Skeletal muscle cell (primary cell): ENCODE measurements at places on chromosomes 12 and 14.

DNA sequence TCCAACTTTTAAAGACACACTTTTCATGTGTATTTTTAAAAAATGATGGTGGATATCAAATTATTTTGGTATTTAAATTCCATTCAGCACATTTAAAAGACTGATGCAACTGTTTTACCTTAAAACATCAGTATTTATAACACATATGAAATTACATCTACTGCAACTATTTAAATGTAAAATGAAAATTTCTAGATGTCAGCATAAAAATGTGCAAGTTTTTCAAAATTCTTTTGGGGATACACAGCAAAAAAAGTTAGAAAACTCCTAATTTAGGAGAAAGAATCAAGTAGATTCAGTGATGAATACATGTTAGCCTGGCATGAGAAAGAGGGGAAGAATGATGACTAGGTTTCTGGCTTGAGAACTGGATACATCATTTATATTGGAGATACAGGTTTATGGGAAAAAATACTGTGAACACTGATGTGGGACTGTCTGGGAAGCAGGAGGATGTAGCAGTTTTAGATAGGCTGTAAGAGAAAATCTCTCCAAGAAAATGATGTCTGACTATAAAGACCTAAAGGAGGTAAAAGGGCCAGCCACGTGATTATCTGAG, 9.2 kb downstream of the SOS2 start:
- DNase-seq, result no peak

DNA sequence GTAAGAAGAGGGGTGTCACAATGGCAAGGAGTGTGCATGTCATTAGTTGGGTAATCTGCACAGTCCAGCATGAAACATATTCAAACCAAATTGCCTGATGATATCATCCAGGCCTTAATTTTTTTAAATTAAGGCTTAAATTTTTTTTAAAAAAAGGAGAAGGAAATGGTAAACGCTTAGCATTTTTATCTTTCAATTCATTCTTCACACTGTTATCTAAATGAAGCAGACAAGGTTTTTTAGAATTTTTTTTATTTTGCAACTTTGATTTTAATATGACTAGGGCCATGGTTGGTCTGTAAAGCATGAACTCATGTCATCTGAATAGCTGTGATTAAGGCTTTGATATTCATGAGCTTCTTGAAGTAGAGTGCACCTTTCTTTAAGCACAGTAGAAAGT, 362.5 kb downstream of the SYT1 start:
- no peak for DNase-seq

DNA sequence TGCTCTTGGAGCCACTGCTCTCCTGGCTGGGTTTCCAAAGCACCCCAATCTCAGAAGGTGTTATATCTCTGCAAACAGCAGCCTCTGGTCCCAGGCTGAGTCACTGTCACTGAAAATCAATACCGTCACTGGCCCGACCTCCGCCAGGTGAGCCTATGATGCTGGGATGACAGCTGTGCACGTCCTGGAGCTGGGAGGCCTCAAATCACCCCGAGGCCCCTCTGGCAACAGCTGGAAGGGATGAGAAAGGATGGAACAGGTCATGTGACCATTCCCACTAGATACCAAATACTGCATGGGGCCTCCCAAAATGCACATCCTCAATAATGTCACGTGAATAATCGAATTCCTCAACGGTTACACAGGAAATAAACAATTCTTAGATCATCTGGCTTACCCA, 190.8 kb downstream of the TTC7B start:
- DNase-seq, result no peak

GRCh38 chr12:25017336-25017735, 68.4 kb upstream of the BCAT1 start:
- DNase-seq, result no peak

DNA sequence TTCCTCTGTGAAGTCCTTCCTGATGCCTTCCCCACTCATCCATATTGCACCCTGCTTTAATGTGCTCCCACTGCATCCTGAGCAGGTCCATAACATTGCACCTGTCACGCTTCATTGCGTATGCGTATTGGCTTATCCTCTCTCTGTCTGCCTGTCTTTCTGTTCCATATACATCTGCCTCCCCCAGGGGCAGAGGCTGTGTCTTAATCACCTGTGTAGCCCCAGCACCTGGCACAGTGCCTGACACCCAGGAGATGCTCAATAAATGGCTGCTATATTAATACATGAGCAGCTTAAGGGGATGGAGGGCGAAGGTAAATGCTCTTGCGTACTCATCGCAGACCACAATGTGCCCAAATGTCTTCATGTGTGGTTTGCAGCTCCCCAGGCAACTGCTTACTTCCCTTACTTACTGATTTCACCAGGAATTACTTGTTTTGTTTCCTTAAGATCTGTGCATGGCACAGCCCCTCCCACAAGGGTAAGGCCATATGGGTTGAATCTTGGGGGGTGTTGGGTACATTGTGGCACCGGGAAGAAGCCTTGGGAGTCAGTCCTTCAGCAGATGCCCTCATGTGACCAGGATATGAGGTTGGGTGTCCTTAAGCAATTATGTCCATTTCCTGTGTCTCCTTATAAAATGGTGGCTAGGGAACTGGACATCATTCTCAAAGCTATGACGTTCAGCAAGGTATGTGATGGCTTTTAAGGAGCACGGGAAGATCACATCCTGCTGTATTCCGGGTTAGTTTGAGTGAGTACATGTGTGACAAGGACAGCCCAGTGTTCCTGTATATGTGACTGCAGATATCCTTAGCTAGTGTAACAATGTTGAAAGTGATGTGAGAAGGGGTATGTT, 848 bp upstream of the CPNE6 start:
- no peak for DNase-seq

GRCh38 chr12:32902287-32902997, 5.9 kb upstream of the PKP2 start:
- no peak for DNase-seq

- DNase-seq, result no peak
Measured at GRCh38 chr14:37813732-37814131, 218.3 kb downstream of the TTC6 start.

DNA sequence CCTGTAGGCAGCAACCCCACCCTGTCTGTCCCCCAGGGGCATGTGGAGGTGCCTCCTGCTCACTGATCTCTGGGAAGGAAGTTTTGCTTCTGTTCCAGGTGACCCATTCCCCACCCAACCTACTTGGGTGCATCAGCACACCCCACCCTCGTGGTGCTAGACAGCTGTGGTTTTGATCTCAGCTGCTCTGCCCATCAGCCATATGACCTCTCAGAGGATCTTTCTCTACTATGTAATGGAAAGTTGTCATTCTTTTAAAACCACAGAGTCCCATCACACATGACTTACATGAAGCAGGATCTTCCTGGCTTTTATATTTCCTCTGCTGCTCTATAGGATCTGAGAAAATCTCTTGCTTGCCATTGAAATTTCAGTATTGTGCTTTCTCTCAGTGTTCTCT, 13.5 kb upstream of the KRT82 start:
- no peak for DNase-seq

- DNase-seq, result no peak
Measured at GRCh38 chr12:15575671-15576541, 213.3 kb downstream of the EPS8 start.

DNA sequence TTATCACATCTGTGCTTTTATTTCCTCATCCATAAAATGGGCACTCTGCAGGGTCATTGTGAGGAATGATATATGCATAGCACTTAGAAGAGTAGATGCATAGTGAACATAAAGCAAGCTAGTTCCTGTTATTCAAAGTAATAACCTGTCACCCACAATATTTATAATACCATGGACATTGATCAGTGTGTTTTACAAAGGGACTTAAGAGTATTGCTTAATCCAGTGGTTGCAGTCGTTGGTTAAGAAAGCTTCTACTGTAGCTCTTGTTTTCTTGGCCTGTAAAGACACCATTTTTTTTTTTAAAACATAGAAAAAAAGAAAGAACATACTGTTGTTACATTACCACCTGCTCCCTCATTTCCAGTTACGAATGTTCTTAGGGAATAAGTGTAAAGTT, 13.1 kb downstream of the METAP2 start:
- DNase-seq, result no peak

GRCh38 chr14:45650754-45651153, 397.8 kb upstream of the MIS18BP1 start:
- DNase-seq, result no peak

DNA sequence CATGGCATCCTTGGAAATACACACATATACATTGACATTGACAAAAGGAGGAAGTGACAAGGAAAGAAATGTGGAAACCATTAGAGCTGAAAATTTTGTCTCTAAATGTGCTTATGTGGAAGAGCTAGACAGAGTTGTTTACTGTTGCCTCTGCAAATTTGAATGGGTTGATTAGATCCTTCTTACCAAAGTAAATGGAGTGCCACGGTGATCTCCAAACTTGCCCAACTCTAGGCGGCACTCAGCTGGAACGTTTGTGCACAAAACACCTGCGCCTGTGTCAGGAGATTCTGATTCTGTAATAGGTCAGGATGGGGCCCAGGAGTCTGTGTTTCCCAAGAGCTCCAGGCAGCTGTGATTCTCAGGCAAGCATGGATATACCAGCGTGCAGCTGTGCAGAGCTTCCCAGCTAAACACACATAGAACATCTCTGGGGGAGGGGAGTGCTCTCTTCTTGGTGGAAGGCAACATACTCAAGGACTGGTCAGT, 77.8 kb upstream of the BDKRB2 start:
- no peak for DNase-seq

- DNase-seq, result peak; percentile 56
Measured at GRCh38 chr14:75941030-75941429, 40.8 kb downstream of the TGFB3 start.

DNA sequence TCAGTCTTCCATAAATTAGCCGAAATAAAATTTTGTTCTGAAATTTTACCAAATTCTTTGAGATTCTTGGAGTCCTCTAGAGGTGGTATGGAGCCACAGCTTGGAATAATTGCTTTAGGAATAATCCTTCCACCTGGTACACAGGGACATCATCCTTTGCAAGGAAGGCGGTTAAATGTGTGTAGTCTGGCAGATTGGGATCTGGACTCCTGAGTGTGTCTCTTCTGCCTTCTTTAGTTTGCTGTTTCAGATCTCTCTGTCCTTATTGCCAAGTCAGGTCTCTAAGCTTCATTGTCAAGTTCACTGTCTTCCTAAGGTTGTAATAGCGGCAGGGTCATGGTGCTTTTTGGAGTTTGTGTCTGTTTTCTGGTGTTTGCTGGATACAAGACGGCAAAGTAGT, 393.9 kb upstream of the RGS6 start:
- DNase-seq, result no peak

- no peak for DNase-seq
Measured at GRCh38 chr14:35821564-35822411, 4.3 kb upstream of the BRMS1L start.

- DNase-seq, result no peak
Measured at GRCh38 chr12:113663396-113663795, 191.7 kb upstream of the LHX5 start.

DNA sequence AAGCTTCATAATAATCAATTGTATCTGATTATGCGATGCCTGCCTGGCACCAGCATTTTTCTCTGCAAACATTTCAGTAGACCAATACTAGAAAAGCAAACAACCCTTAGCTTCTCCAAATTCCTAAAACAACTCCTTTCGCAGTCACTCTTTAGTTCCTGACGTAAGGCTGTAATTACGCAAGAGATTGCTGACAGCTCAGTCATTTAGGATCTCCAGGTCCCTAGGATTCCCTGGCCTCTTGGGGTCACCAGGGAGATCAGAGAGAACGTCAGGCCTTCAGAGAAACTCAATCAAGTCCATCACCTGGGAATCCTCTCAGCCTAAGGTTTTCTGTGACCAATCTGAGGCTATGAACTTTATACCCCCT, 390.6 kb downstream of the PAWR start:
- DNase-seq, result peak; percentile 78

- DNase-seq, result no peak
Measured at GRCh38 chr12:18146363-18146762, 56.4 kb upstream of the RERGL start.

GRCh38 chr12:32357601-32358249, 41.6 kb upstream of the FGD4 start:
- no peak for DNase-seq

DNA sequence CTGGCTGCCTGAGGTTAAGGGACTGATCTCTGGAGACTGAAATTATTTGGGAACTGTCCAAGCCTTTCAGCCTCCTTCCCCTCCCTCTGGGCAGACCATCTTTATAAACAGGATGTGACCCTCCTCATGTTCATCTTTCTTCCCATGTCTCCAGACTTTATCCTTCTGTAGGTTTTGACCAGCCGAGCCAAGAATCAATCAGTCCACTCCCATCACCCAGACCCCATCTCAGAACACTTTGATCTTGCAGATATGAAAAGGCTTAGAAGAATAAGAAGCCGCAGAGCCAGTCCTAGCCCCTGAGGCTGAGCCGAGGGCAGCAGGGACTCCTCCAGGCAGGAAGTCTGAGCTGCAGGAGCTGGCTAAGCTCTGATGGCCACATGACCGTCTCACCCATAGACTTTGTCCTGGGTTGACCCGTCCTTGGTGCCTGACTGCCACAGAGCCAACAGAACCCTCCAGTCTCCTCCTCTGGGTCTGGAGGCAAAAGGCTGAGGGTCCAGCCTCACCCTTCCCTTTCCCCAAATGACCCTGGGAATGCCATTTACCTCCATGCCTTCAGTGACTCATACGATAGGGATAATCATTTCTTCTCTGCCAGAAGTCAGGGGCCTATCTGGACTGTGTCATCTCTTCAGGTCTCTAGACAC, 1.6 kb downstream of the KRT71 start:
- no peak for DNase-seq

- DNase-seq, result no peak
Measured at GRCh38 chr12:17361224-17361623, 728.8 kb downstream of the RERGL start.

GRCh38 chr12:122793685-122794106, 19.3 kb downstream of the CCDC62 start:
- no peak for DNase-seq

- no peak for DNase-seq
Measured at GRCh38 chr14:86790408-86791364, 1202.3 kb downstream of the GALC start.

DNA sequence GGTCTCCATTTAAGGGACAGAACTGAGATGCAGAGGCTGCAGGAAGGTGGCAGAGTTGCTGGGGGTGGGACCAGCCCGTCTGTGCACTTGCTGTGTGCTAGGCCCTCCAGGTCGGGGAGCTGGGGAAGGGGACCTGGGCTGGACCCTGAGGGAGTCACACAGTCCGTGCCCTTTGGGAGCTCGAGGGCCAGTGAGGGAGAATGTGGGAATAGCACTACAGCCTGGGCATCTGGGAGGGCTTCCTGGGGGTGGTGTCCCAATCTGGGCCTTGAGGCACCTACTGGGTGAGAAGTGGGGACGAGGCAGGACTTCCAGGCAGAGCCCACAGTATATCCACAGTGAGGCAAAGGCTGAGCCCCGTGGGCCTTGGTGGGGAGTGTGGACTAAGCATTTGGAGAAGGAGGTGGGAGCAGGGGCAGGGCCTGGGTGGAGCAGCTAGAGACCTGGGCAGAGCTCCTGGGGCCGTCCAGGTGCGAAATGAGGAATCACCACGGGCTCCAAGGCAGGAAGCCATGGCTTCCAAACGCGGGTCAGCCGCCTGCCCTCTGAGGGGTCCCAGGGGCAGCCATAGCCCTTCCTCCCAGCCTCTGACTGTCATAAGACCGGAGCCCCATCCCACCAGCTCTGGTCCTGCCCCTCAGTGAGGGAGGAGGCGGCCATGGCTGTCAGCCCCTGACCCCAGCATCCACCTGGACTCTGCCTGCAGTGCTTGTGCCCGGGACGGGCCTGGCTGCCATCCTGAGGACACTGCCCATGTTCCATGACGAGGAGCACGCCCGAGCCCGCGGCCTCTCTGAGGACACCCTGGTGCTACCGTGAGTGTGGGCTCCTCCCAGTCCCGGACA, 6.6 kb downstream of the ASPG start:
- DNase-seq, result no peak

GRCh38 chr12:119068129-119068856, 87.0 kb downstream of the SRRM4 start:
- no peak for DNase-seq
